Activated T-cell treated with anti-CD3 and anti-CD28 coated beads, Interleukin-2, amount 50 U/mL, for 72 hours (primary cell): ENCODE measurements at places on chromosomes 11 and 22.

GRCh38 chr11:121669422-121669821 lies 216.7 kb upstream of the SORL1-AS1 start:
- DNase-seq: no peak

- DNase-seq: no peak
Observed at GRCh38 chr11:86812981-86813380, 12.6 kb downstream of the PRSS23 start.

DNA sequence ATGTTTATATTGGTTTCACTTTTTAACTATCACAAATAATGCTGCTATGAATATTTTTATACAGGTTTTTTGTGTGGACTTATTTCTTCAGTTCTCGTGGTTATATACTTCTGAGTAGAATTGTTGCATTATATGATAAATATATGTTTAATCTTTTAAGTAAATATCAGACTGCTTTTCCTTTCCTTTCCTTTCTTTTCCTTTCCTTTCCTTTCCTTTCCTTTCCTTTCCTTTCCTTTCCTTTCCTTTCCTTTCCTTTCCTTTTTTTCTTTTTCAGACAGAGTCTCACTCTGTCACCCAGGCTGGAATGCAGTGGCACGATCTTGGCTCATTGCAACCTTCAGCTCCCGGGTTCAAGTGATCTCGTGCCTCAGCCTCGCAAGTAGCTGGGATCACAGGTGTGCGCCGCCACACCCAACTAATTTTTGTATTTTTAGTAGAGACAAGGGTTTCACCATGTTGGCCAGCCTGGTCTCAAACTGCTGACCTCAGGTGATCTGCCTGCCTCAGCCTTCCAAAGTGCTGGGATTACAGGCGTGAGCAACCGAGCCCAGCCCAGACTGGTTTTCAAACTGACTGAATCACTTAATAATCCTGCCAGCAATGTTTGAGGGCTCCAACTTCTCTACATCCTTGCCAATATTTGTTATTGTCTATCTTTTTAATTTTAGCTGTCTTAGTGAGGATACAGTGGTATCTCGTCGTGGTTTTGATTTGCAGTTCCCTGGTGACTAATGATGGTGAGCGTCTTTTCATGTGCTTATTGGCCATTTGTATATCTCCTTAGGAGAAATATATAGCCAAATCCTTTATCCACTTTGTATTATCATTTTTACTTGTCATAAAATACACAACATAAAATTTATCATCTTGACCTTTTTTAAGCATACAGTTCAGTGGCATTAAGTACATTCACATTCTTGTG lies 21.9 kb downstream of the HTR3B start:
- no peak for DNase-seq

- DNase-seq: no peak
Observed at GRCh38 chr11:31419669-31420068, 50.0 kb downstream of the DNAJC24 start.

DNA sequence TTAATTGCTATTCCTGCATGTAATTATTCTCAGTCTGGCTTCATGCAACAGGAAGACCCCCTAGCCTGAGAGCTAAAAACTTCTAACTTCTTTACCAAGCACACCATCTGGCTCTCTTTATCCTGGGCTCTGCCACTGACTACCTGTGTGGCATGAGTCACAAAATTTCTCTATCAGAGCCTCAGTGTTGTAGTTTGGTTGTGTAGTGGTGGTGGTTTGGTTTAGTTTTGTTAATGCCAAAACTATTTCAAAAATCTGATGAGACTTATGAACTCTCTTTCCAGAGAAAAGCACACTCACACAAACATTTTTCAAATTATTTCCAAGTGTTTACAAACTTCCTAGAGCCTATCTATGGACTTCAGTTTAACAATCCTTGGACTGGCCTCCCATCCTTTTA lies 7.5 kb upstream of the IL17RA start:
- DNase-seq: no peak

- no peak for DNase-seq
Observed at GRCh38 chr22:45529971-45530575, 27.4 kb downstream of the FBLN1 start.

- DNase-seq: no peak
Observed at GRCh38 chr11:1639666-1640065, 10.1 kb downstream of the KRTAP5-5 start.

DNA sequence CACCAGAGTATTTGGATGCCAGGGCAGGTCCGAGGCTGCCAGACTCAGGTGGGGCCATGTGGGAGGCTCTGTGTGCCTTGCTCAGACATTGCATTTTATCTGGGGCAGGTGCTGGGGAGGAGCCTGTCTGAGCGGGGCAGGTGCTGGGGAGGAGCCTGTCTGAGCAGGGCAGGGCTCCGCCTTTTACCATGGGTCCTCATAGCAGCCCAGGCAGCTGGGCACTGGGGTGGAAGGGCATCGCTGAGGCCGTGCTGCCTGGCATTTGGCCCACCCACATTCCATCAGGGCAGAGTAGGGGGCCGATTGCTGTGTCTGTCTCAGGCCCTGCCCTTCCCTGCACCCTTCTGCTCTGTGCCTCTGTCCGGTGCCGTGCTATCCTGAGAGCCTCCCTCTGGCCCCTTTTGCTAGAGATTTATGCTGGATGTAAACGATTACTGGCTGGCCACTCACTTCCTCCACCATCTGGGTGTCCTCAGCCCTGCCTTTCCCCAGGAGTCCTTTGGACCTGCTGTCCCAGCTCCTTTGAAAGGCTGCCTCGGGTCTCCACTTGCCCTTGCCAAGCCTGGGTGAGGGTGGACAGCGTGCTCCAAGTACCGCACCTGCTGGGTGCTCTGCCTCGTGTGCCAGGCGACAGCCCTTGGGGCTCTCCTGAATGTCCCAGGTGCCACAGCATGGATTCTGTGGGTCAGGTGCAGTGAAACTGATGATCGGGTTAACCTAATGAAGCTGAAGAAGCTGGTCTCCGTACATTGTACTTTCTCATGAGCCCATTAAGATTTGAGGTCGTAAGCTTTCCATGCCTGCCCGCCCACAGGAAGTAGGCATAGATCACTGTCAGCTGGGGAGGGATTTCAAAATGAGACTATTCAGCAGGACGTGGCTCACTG lies 281.6 kb downstream of the TBC1D22A start:
- no peak for DNase-seq

GRCh38 chr11:124276081-124276480 lies 19.9 kb downstream of the OR8G5 start:
- peak; percentile 3 for DNase-seq

DNA sequence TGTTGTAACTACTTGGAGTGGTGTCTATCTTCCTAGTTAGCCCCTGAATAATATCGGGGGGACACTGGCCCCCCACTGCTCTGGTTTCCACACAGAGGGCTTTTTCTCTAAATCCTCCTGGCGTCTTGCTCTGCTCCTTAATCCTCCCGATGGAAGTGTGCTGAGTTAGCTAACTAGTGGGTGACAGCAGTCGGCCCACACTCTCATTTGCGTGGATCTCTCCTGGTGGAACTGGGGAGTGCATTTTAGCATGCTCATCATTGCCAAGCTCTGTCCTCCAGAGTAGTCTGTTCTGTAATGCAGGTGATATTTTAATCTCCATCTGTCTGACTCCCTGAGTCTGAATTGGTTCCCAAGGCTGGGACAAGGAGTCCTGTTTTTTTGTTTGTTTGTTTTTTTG lies 46.1 kb upstream of the RASSF10 start:
- DNase-seq: no peak

- no peak for DNase-seq
Observed at GRCh38 chr22:37641561-37641949, 2.1 kb downstream of the SH3BP1 start.

GRCh38 chr22:46735747-46736608 lies 2.1 kb downstream of the CERK start:
- no peak for DNase-seq

GRCh38 chr11:109864834-109865547 lies 228.2 kb upstream of the ZC3H12C start:
- DNase-seq: no peak

- DNase-seq: no peak
Observed at GRCh38 chr11:3796801-3797328, 489 bp downstream of the NUP98 start.

DNA sequence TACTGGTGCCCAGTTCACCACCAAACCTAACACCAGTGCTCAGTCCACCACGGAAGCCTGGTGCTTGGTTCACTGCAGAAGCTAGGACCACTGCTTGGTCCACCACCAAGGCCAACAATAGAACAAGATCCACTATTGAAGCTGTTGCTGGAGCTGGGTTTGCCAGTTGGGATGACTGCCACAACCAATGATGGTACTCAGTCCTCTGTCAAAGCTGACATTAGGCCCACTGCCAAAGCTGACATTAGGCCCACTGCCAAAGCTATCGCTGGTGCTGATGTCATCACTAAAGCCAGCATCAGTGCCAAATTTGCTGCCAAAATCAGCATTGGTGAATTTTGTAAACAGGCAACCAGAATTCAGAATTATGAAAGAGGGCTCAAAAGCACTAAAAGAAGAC lies 1850.2 kb upstream of the RAG2 start:
- DNase-seq: no peak

DNA sequence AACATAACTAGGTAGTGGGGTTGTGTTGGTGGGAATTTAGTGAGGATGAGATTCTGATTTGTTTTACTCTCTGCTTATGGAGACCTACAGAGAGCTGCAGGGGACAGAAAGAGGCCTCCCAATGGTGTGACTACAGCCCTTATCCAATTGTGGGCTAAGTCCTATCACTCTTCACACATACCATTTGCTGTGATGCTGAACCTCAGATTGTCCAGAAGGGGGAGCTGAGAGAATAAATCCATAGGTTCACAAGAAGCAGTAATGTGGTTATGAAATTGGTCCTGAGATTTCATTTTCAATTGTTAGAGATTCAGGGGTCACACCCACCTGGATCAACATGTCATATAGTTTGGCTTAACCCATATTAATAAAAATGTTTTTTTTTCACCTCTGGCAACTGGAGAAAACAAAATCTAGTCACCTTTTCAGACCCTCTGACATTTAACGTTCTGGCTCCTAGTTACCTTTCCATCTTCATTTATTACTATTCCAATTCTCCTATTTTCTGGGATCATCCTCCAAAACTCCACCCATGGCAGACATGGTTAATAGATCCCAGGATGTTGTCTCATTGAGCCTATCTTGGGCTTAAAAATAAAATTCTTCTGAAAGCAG lies 53.3 kb upstream of the PTPN5 start:
- DNase-seq: peak; percentile 4

DNA sequence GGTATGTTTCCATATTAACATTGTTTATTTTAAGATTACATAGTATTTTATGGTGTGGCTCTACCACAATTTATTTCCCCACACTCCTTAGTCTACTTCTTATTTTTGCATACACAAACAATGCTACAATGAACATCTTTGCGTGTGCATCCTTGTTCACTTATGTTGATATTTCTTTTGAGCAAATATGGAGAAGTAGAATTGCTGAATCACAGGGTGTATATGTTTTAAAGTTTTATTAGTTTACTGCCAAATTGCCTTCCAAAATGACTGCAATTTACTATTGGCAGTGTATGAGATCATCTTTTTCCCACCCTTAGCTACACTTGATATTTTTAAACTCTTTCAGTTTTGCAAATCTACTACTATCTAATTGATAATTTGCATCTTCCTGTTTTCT lies 38.7 kb upstream of the FAR1 start:
- DNase-seq: no peak

GRCh38 chr11:101718402-101718801 lies 134.6 kb upstream of the TRPC6 start:
- no peak for DNase-seq

DNA sequence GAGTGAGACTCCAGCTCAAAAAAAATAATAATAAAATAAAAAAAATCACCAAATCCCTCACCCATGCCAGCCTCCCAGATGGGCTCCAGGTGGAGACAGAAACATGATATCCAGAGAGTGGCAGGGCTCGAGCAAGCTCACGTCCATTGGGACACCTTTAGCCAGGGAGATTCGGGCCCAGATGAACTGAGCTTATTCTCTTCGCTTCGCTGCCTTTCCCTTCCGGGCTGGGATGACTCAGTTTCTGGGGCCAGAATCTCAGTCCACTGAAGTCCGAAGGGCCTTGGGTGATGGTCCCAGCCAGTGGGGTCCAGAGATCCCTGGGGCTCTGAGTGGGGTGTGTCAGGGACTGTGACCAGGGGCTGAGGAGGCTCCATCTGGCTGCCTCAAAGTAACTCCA lies 23.0 kb upstream of the MYEOV start:
- no peak for DNase-seq

GRCh38 chr11:23318670-23319069 lies 458.4 kb upstream of the CCDC179 start:
- no peak for DNase-seq

DNA sequence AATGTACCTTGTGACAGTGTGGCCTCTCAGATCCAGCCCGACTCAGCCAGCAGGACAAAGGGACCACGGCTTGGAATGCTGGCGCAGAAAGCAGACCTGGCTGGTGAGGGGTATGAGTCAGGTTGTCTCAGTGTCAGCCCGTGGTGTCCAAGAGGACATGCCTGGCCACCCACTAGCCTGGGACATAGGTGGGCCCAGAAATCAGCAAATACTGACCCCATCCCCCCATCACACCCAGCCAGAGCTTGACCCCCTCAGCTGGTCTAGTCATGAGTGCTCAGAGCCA lies 4.5 kb downstream of the BANF1 start:
- no peak for DNase-seq

DNA sequence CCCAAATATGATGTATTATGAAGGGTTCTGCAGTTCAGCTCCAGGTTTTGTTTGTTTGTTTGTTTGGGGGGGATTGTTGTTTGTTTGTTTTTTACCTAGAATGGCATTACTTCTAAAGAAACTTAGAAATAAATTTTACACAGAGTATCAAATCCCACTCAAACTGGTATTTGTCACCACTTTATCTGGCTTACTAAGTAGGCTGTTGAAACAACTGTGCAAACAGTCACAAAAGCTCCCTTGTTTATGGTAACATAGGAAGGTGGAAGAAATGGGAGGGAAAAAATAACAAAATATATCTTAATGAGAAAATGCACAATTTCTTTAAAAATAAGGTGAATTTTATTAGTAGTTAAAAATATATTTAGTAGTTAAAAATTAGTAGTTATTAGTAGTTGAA lies 108.3 kb upstream of the ANO5 start:
- DNase-seq: no peak

- DNase-seq: no peak
Observed at GRCh38 chr11:29628609-29629008, 388.2 kb downstream of the KCNA4 start.
